MM.1S (cell line): ENCODE measurements at places on chromosomes 3 and 15.

GRCh38 chr3:157436583-157437291 is at the start of gene PTX3:
Gene PTX3, plus strand, starts transcription at chr3:157436850. Its CDS starts 84 bp downstream, at chr3:157436934.
- no peak for DNase-seq

GRCh38 chr3:70885636-70886035 is 573.2 kb upstream of the MDFIC2 start:
- no peak for DNase-seq

GRCh38 chr3:70832834-70833205 is 520.4 kb upstream of the MDFIC2 start:
- DNase-seq: no peak

- no peak for DNase-seq
Observed at GRCh38 chr15:62566248-62566647, 401.2 kb upstream of the C2CD4B start.
